ENCODE measurements at places on chromosomes 11 and 22.

- no peak for DNase-seq
These were observed 57.5 kb upstream of the THY1 start for GRCh38 chr11:119480380-119481020.

DNA sequence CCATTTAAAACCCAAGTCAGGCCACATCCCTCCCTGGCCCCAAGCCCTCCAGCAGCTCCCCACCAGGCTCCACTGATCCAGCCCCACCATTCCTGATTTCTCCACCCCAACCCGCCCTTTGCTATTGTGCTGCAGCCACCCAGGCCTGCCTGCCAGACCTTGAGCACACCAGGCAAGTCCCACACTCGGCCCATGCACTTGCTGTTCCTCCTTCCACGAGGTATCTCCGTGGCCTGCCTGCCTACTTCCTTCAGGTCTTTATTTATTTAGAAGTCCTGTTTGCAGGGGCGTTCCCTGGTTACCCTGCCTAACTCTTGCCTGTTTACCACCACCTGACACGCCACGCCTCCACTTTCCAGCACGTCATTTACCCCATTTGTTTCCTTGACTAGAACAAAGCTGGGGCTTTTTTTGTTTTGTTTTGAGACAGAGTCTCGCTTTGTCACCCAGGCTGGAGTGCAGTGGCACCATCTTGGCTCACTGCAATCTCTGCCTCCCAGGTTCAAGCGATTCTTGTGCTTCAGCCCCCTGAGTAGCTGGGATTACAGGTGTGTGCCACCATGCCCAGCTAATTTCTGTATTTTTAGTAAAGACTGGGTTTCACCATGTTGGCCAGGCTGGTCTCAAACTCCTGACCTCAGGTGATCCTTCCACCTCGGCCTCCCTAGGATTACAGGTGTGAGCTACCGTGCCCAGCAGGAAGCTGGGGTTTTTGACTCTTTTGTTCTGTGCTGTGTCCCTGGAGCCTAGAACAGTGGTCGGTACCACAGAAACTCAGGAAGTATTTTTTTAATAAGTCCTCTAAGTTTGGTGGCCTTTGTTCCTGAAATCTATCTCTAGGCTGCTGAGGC, 6.7 kb downstream of the CENPM start:
- DNase-seq: no peak

GRCh38 chr22:25404928-25405816, 159.3 kb upstream of the GRK3 start:
- peak; percentile 30 for DNase-seq

DNA sequence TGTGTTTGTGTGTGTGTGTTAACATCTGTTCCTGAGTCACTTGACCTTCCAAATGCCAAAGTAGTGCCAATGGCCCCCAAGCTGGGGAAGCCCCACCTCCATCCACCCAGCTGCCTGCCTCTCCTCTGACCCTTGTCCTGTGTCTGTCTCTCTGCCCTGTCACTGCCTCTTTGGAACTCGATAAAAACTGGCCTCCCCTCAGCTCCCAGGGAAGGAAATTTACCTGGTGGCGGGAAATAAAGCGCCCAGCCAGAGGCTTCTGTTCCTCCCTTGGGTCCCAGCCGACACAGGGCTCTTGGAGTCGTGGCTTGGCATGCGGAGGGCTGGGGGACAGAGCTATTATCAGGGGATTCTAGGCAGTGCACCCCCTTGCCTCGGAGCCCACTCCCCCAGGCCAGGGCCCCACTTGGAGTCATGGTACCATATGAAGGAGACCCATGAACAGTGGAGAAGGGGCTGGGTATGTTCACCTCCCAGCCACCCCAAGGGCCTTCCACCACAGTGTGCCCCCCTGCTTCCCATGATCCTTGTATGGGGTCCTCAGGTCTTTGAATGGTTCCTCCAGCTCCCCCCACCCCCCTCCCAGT, 6.2 kb downstream of the KCNC1 start:
- no peak for DNase-seq

GRCh38 chr11:117579161-117579560, 217.9 kb downstream of the DSCAML1 start:
- DNase-seq: no peak

- DNase-seq: no peak
These were observed 158.4 kb downstream of the TEAD1 start for GRCh38 chr11:12832480-12833224.

- DNase-seq: no peak
These were observed 65.4 kb downstream of the SHISAL1 start for GRCh38 chr22:44247346-44247745.

DNA sequence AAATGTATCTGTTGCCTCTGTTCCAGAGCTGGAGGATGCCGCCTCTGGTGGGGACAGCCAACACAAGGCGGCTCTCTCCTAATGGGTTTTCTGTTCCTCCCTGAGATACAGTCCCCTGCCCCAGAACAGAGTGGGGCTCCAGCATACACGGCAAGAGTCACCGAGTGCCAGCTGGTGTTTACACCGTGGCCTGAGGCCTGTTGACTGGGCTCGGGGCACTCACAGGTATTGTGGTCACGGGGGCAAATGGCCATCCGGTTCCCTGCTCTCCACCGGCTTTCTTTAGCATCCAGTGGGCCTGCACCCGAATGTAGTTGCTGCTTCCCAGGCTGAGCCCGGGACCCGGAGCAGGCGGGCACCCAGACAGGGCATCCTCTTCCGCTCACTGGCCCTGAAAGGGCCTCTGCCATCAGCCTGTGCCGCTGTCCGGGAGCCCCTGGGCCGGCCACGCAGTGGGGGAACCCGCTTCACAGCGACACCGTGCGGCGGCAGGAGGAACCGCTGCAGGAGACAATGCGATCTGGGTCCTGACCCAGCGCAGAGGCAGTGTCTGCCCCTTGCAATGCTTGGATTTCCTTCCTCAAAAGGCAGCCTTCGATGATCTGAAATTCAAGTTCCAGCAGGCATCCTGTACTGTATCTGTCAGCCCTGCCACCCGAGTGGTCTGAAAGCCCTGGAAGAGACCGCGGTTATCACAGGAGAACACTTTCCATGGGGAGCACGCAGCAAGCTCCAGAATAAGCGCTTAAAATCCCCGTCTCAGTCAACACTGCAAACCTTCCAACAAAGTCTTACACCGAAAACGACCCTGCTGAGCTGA, 859 bp upstream of the KRTAP5-5 start:
- DNase-seq: peak; percentile 52

DNA sequence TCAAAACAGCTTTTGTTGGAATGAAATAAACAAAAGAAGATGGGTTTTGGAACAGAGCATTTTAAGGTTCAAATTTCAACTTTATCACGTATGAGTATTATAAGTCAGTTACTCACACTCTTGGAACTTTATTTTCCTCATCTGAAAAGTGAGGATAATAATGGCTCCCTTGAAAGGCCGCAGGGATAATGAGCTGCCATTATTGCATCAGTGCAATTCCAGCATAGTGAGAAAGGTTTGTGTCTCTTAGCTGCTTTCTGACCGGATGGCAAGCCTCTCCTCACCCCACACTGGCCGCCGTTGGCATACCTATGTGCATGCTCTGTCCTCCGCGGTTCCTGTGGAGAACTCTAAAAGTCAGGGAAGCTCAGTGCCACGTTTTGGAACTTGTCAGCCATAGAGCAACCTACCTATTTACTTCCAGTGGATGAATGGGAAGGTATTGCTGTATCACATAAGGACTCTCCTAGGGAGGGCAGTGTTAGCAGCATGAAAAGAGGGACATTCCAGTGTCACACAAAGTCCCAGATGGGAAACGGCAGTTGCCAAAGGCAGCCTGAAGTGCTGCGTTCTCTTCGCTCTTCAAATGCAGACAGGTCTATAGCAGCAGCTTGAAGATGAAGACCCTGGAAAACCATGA, 368.9 kb downstream of the NTM start:
- peak; percentile 29 for DNase-seq

- no peak for DNase-seq
These were observed 16.7 kb upstream of the TMPRSS4 start for GRCh38 chr11:118060081-118060661.

DNA sequence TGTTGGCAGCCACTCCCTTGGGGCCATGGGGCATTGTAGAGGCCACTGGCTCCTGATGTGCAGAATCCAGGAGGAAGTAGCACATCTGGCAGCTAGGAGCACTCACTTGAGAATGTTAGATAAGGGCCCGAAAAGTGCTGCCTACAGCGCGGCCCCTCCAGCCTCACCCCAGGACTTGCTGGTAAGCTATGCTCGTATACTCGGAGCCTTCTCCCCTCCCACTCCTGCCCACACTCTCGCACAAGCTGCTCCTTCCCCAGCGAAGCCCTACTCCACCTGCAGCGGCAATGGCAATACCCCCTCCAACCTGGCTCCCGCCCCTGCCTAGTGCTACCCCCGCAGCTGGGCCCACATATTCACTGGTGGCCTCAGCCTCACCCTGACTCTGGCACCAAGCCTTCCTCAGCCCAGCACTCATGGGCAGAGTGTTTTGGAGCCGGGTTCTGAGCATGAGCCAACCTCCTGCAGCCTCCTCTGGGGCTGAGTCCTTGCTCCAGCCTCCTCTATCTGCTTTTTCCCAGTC, 47.7 kb downstream of the PDE2A start:
- DNase-seq: no peak

DNA sequence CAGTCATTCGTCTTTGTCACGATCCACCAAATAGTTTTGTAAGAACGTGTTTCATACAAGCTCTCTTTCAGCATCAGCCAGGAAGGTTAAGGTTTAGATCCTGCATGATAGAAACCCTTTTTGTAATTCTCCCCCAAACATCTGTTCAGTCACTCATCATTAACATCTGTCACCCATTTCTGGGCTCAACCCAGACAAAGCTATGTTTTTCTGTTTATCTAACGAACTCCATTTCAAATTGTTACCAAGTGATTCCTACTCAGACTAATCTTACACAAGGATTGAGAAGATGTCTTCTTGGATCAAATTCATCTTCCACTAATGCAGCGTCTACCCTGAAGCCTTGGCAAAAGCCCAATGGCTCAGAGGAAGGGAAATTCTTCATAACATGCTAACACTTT, 58.8 kb downstream of the FZD4 start:
- DNase-seq: peak; percentile 33

DNA sequence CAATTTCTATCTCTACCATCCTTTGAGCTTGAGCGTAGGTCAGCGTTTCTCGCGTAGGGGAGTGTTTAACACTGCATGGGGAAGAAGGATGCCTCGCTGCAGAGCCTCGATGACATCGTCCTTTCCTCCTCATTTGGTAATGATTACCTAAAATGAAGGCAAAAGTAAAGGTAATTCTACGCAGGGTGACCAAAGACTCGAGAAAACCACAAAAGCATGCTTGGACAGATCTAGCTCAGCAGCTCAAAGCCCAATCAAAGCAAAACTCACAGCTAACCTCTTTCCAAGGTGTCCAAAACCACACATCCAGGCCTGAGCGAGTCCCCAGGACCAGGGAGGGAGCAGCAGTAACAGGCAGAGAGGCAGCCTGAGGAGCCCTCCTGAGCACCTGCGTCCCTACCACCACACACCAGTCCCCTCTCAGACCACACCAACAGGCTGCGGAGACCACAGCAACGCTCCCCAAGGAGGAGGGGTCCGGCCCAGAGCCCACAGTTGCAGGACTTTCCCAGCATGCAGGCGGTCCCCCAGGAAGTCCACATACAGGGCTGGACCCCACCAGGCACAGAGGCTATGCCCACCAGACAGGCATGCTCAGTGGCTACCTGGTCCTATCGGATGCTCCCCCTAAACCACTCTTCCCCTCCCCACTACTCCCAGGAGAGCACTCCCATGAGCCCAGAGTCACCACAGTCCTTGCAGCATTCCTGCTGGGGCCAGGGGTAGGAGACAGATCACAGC, 3.3 kb downstream of the BRD1 start:
- DNase-seq: no peak

- no peak for DNase-seq
These were observed 11.9 kb downstream of the MRGPRX3 start for GRCh38 chr11:18144243-18144642.

DNA sequence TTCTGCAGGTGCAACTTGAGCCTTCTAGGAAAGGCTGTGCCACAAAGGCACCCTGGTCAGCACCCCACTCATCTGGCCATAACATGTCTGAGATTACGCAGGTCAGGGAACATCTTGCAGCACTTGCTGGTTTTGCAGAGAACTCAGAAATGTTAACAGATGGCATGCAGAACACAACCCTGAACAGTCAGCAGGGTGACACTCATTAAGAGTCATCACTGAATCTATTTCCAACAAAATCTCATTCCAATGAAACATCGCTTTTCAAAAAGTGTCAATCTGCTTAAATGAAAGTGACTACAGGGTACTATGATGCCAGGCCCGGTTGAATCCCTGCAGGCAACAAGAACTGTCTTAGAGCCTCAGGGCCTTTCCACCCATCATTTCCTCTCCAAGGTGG, 369.8 kb upstream of the CCDC90B start:
- no peak for DNase-seq
